Gastrocnemius medialis (tissue), 4 donors: ENCODE measurements at places on chromosomes 7 and 10. TPM values are rescaled to one million over a fixed set of nuclear protein-coding genes. Genes with fewer than 3 reads are reported as not detected.

DNA sequence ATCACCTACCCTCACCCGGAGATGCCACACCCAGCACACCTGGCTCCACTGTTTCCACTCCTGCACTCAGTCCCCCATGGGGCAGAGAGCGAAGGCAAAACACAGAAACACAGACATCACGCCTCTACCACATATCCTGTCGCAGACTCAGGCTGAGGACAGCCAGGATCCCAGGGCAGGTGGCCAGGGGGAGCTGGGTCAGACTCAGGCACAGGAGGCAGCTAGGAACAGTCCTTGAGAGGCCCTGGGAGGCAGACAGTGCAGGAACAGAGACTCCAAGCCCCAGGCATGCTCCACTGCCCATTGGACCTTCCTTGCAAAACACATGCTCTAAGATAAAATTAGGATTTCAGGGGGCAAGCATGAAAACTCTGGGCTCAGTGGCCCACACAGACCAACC, 154.4 kb upstream of the C7orf33 start:
- no peak for DNase-seq
- H3K4me1 ChIP-seq = no peaks in the 10 kb centered on the region
- no peak overlapping the region for H3K27ac ChIP-seq
- no peaks in the 10 kb centered on the region for H3K36me3 ChIP-seq
- H3K4me3 ChIP-seq = no peak overlapping the region
- no peaks in the 10 kb centered on the region for H3K27me3 ChIP-seq

- no peaks in the 10 kb centered on the region for H3K27me3 ChIP-seq
- H3K4me1 ChIP-seq = peaks cover 20% of the 10 kb centered on the region
- H3K36me3 ChIP-seq = no peaks in the 10 kb centered on the region
- no peak for DNase-seq
- H3K4me3 ChIP-seq = no peak overlapping the region
These were observed 21.2 kb downstream of the BPGM start for GRCh38 chr7:134667899-134668298.

DNA sequence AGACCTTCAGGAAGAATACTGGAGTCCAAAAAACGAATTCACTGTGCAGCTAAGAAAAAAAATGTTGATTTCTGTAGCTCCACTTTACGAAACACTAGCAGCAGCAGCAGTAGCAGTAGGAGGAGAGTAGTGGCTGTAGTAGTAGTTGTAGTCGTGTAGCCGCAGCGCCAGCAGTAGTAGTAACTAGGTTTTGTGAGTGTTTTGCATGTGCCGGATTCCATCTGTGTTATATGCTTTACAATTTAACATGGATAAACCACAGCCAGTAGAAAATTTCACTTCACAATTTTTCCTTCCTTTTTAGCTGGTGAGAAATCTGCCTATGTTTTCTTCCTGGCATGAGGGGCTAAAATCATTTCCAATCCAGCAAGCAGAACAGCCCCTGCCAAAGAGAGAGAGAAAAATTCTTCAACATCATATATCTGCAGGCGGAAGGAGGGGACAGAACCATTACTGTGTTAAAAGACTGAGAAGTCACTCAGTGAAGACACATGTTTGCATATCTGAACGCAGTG, 148.4 kb upstream of the C7orf33 start:
- no peak overlapping the region for H3K27ac ChIP-seq
- no peaks in the 10 kb centered on the region for H3K4me1 ChIP-seq
- no peak overlapping the region for H3K4me3 ChIP-seq
- no peaks in the 10 kb centered on the region for H3K36me3 ChIP-seq
- DNase-seq = no peak

- H3K27me3 ChIP-seq = no peaks in the 10 kb centered on the region
- DNase-seq = no peak
- no peaks in the 10 kb centered on the region for H3K36me3 ChIP-seq
- no peak overlapping the region for H3K4me3 ChIP-seq
These were observed 230.4 kb upstream of the BMPER start for GRCh38 chr7:33674804-33675411.

DNA sequence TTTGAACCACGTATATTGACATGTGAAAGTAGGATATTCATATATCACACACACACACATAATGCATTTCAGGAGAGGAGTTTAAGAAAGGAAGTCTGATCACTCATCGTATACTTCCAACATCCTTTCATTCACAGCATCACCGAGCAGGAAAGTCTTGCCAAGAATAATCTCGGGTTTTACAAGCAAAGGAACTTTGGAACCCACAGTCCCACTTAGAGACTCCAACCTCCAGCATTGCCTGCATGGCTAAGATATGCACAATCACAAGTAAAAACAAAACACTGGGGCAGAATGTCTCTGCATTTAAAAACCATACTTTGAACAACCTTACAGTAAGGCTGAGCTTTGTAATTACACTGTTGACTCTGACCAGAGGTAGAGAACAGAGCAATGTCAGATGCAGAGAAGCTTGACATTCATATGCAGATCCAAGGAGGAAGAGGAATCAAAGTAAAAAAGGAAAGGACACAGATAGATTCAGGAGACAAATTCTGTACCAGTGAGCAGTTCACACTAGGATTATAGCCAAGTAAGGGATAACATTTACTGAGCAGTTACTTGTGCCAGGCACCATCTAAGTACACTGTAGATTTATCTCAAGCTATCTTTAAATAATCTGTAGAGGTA, 14.8 kb downstream of the THSD7A start:
- H3K4me3 ChIP-seq = no peak overlapping the region
- H3K4me1 ChIP-seq = no peaks in the 10 kb centered on the region
- H3K27me3 ChIP-seq = no peaks in the 10 kb centered on the region
- DNase-seq = no peak

Gene HMX2
- not detected for total RNA-seq

- no peaks in the 10 kb centered on the region for H3K27me3 ChIP-seq
- DNase-seq = no peak
- H3K36me3 ChIP-seq = no peaks in the 10 kb centered on the region
- H3K27ac ChIP-seq = no peak overlapping the region
These were observed 45.7 kb upstream of the DPYSL4 start for GRCh38 chr10:132141076-132141475.

DNA sequence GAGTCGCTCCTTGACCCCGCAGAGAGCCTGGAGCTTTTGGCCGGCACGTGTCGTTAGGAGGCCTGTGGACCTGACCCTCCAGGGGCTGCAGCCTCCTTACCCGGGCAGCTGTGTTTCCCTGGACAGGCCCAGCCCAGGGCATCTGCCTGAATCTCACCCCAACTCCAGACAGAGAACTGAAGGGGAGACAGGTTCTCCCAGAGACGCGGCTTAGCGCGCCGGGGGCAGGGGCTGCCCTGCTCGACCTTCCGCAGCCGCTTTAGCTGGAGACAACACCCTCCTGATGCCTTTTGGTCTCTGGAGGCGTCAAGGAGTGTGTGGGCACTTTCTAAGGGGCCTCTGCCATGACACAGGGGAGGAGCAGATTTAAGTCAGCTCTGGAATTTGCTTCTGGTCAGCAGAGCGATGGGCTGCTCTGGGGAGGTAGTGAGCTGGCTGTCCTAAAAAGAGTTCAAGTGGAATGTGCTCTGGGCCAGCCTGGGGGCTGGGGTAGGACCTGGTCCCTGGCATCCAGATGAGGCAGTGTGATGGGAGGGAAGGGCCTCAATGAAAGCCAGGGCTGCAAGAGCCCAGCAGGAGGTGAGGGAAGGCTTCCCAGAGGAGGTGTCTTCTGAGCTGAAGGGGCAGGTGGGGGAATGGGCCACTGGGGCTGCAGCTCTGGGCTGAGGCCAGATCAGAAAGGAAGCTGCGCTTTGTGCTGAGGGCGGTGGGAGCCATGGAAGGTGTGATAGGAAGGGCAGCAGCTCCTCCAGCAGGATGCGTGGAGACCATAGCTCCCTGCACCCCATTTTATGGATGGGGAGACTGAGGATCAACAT, 5.8 kb downstream of the GRIFIN start:
- H3K27ac ChIP-seq = no peak overlapping the region
- no peaks in the 10 kb centered on the region for H3K36me3 ChIP-seq

- DNase-seq = no peak
- H3K27me3 ChIP-seq = no peaks in the 10 kb centered on the region
- no peaks in the 10 kb centered on the region for H3K36me3 ChIP-seq
- H3K27ac ChIP-seq = peak overlapping the region; percentile 23
- peaks cover 22% of the 10 kb centered on the region for H3K4me1 ChIP-seq
These were observed 5.7 kb downstream of the BLVRA start for GRCh38 chr7:43764039-43764761.

- no peaks in the 10 kb centered on the region for H3K36me3 ChIP-seq
- H3K27me3 ChIP-seq = no peaks in the 10 kb centered on the region
- DNase-seq = no peak
These were observed 55.2 kb downstream of the SAMD9 start for GRCh38 chr7:93062599-93062998.

GRCh38 chr7:73824986-73825385, 5.8 kb upstream of the CLDN4 start:
- H3K36me3 ChIP-seq = no peaks in the 10 kb centered on the region
- DNase-seq = no peak
- H3K27ac ChIP-seq = no peak overlapping the region
- H3K4me3 ChIP-seq = no peak overlapping the region
- peaks cover 10% of the 10 kb centered on the region for H3K4me1 ChIP-seq

Gene ZFAND4
- 15.0 TPM for total RNA-seq

DNA sequence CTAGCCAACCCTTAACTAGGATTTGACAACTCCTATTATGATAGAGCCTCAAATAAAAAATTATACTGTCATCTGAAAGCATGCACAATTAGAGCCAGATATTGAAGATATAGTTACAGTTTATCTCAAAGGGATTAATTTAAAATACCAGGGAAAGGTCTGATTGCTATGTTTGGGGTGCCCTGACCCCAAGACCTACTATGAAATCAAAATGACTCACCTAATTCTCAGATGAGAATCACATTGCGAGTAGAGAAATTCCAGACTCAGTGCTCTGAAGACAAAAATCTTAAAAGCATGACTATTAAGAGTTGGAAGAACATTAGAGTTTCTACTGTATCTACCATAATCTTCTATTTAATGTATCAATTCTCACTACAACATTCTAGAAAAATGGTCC, 297.1 kb downstream of the AHR start:
- no peak overlapping the region for H3K27ac ChIP-seq
- H3K4me3 ChIP-seq = no peak overlapping the region
- no peaks in the 10 kb centered on the region for H3K36me3 ChIP-seq
- no peaks in the 10 kb centered on the region for H3K4me1 ChIP-seq
- no peak for DNase-seq
- H3K27me3 ChIP-seq = no peaks in the 10 kb centered on the region

- DNase-seq = no peak
- H3K4me3 ChIP-seq = no peak overlapping the region
- H3K27me3 ChIP-seq = peaks cover 2% of the 10 kb centered on the region
- no peak overlapping the region for H3K27ac ChIP-seq
- no peaks in the 10 kb centered on the region for H3K36me3 ChIP-seq
These were observed 4.8 kb upstream of the RNF32 start for GRCh38 chr7:156635529-156636385.

DNA sequence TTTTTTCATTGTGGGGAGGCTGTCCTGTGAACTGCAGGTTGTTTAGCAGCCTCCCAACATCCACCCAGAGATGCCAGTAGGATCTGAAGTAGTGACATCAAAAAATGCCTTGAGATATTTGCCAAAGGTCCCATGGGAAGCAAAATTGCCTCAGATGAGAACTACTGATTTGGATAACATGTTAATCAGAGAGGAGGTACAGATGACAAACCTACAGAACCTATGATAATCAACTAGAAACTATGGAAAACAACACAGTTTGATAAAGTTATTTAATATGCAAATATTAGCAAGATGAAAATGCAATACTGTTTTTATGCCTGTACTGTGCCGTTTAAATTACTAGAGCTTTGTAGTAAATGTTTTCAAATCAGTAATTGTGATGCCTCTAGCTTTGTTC, 90.9 kb upstream of the NOBOX start:
- no peak overlapping the region for H3K27ac ChIP-seq
- H3K4me3 ChIP-seq = no peak overlapping the region
- H3K4me1 ChIP-seq = no peaks in the 10 kb centered on the region
- no peak for DNase-seq

- no peak overlapping the region for H3K27ac ChIP-seq
- no peak for DNase-seq
- H3K4me1 ChIP-seq = peaks cover 16% of the 10 kb centered on the region
- H3K4me3 ChIP-seq = no peak overlapping the region
- no peaks in the 10 kb centered on the region for H3K36me3 ChIP-seq
These were observed 29.8 kb upstream of the KLF6 start for GRCh38 chr10:3814838-3815220.

- H3K27ac ChIP-seq = no peak overlapping the region
- peak; percentile 68 for DNase-seq
- H3K36me3 ChIP-seq = no peaks in the 10 kb centered on the region
- H3K4me1 ChIP-seq = peaks cover 4% of the 10 kb centered on the region
These were observed 136.6 kb downstream of the PTPN20 start for GRCh38 chr10:47047577-47048525.

- no peaks in the 10 kb centered on the region for H3K27me3 ChIP-seq
- H3K36me3 ChIP-seq = no peaks in the 10 kb centered on the region
- DNase-seq = no peak
- H3K4me1 ChIP-seq = no peaks in the 10 kb centered on the region
- H3K4me3 ChIP-seq = no peak overlapping the region
These were observed 164.5 kb upstream of the NPVF start for GRCh38 chr7:25392588-25393338.

- no peak for DNase-seq
- H3K36me3 ChIP-seq = no peaks in the 10 kb centered on the region
- no peaks in the 10 kb centered on the region for H3K27me3 ChIP-seq
- no peaks in the 10 kb centered on the region for H3K4me1 ChIP-seq
These were observed 263.4 kb upstream of the PRKCQ start for GRCh38 chr10:6843481-6843881.

Gene GPR26
- not detected for total RNA-seq

GRCh38 chr10:19421674-19422073, 373.1 kb downstream of the MALRD1 start:
- no peaks in the 10 kb centered on the region for H3K36me3 ChIP-seq
- H3K4me3 ChIP-seq = no peak overlapping the region
- no peak overlapping the region for H3K27ac ChIP-seq
- no peak for DNase-seq

- no peak overlapping the region for H3K27ac ChIP-seq
- H3K4me3 ChIP-seq = no peak overlapping the region
- no peaks in the 10 kb centered on the region for H3K4me1 ChIP-seq
- H3K36me3 ChIP-seq = no peaks in the 10 kb centered on the region
These were observed 50.6 kb upstream of the STEAP4 start for GRCh38 chr7:88357294-88357693.
